ENCODE measurements at places on chromosomes 4 and X.

- no peak for DNase-seq
Observed at GRCh38 chr4:127622621-127622920, 10.2 kb upstream of the INTU start.

GRCh38 chr4:173505924-173506518, 24.0 kb downstream of the HAND2 start:
- no peak for DNase-seq

DNA sequence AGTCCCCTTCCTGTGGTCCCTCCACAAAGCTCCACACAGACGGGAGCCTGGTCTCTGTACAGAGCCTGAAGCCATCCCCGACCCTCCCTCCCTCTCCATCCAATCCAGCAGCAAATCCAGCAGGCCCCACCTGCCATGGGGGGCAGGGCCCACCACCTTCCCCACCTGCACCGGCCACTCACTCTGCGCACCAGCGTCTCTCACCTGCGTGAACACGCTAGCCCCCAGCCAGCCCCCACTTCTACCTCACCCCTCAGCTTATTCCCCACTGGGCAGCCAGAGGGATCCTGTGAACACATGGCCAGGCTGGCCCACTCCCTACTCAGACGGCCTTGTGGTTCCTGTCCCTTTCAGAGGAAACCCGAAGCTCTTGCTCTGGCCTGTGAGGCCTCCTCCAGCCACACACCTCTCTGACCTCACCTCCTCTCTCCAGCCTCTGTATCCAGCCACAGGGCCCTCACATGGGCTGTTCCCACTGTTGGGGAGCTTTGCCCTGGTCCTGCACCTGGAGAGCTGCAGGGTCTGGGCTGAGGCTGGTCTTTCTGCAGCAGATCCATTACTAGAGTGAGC, 70.9 kb downstream of the WFS1 start:
- DNase-seq, result no peak

GRCh38 chr4:8419222-8420041, 21.1 kb downstream of the ACOX3 start:
- DNase-seq, result no peak

DNA sequence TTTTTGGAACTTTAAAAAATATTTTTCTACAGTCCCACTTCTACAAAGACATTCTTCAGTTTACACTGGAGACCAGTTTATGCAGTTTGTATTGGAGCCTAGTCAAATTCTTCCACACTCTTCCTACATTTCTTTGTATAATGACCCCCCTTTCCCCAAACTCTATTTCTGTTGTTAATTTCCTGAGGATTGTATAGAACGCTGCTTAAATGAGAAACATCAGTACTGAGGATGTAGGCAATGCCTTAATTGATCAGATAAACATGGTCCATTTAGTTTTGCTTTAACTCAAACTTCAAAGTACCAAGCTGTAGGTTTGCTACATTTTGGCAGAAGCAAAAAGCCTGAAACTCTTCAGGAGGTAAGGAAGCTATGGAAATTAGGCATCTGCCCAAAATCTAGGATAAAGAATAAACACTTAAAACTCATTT, 155.5 kb downstream of the SLC7A11 start:
- no peak for DNase-seq

DNA sequence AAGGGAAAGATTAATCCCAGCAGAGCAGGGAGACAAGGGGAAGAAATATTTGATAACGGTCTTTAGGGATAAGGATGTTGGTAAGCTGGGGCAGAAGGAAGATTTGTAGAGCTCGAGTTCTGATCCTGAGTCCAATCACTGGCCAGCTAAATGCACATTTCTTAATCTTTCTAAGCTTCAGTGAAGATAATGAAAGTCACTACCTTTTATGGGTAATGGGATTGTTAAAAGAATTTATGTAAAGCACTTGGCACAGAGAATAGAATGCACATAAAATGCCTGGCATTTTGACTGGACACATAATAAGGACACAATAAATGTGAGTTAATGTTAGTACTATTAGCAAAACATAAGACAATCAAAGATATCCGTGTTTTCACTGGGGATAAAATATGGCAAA, 43.3 kb downstream of the NCAPG start:
- no peak for DNase-seq

DNA sequence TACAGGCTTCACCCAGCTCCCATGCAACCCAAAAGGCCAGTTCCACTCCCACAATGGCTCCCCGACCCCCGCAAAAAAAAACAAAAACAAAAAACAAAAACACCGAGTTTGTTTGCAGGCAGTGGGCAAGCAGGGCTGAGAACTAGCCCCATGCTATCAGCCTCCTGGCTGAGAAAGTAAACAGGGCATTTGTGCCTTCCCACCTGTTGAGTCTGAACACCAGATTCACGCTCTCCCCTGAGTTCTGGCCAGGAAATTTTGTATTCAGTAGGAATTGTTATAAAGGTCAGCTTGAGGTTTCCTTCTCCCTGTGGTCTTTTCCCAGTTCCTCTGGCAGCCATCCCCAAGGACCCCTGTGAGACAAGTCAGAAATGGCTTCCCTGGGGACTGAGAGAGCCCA, 1066.5 kb downstream of the GLUD2 start:
- DNase-seq, result no peak

DNA sequence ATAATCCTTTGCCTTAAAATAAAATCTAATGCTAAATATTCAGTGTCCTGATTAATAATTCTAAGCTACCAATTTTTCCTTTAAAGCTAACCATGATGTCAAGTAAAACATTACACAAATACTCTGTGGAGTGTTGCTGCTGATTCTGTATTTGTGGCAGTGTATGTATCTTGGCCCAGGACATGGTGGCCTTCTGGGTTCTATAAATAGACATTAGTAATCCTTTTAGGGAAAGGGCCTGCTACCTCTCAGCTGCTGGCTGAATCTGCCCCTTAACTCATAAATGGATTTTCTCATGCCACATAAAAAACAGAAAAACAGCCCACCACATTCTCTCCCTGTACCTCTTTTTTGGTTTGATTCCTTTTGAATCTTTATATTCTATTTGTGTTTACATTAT, 1.2 kb upstream of the XK start:
- DNase-seq, result no peak

- no peak for DNase-seq
Observed at GRCh38 chr4:64200001-64200555, 209.2 kb downstream of the TECRL start.

DNA sequence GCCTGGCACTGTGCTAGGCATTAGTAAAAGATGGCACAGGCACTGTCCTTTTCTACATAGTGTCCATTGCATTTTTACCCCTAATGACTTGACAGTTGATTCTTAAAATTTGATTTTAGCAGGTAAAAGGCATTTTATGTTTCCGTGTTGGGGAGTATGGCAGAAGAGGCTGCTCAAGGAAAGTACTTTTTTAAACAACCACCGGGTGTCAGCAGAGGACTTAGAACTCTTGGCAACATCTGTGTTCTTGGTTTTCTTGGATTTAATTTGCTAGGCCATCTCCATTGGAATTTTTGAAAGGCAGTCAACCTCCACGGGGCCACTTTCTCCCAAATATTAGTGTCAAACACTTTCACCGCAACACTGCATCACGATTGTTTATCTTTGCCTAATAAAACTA, 102.9 kb downstream of the TSPAN7 start:
- no peak for DNase-seq

GRCh38 chr4:76407440-76408119, 13.4 kb downstream of the CCDC158 start:
- DNase-seq, result no peak

- DNase-seq, result no peak
Observed at GRCh38 chr4:186617921-186618320, 62.6 kb upstream of the MTNR1A start.

Data from ureter (tissue), 1 donor.